ENCODE measurements at places on chromosomes 16 and 17.
A peak's percentile ranks its signal among the peaks of the same experiment; 100 is the strongest.

DNA sequence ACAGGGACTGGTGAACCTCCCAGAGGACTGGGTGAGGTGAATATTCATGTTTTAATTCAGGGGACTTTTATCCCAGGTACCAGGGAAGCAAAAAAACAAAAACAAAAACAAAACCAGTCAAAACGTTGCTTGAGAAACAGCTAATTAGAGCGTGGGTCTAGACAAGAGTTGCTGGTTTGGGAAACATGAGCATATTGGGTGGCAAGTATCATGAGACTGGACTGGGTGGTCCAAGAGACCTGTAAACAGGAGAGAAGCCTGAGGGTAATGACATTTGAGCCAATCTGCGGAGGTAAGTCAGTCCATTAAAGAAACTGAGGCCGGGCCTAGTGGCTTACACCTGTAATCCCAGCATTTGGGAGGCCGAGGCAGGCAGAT is 11.5 kb upstream of the BPTF start:
- no peak for DNase-seq

DNA sequence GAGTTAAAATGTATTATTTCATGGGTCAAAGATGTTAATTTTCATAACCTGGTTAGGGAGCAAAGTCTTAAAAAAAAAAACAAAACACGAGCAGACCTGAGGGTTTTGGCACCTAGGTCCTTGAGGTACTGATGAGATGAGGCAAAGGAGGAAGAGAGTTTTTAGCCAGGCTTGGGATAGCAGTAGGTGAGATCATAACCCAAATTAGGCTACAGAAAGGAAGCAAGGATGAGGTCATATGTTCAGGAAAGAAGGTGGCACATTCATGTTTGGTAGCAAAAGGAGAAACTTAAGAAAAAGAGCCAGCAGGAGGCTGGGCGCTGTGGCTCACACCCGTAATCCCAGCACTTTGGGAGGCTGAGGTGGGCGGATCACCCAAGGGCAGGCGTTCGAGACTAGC is 2.8 kb downstream of the ATXN1L start:
- no peak for DNase-seq

DNA sequence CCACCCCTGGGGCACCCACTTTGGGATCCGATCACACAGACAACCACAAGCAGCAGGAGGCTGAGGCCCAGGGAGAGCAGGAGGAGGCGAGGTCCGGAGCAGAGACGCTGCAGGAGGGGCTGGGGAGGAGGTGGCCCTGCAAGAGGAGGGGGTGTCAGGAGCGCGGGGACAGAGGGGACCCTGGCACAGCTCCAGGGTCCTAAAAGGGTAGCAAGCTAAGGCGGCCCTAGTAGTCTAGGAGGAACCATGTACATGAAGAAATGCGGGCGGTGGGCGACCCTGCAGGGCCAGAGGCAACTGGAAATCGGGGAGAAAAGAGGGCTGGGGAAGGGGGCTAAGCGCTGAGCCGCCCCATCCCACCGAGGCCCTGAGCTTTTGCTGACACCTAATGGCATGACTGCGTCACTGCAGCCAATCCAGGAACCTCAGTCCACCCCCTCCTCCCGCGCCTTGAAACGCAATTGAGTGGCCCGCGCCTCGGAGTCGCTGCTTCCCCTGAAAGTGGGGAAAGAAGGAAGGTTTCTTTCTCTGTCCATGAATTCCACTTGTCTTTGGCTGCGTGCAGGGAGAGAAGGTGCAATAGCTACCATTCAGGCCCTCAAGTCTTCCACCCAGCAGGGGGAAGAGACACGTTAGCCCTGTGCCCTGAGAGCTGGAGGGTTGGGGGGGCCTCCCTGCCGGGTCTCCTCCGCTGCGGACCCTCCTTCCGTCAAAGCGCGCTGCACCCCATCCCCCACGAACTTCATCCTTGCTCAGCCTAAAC is 1.8 kb downstream of the ASGR1 start:
- DNase-seq = no peak

GRCh38 chr16:24876231-24876630 is 30.5 kb downstream of the SLC5A11 start:
- DNase-seq = no peak

DNA sequence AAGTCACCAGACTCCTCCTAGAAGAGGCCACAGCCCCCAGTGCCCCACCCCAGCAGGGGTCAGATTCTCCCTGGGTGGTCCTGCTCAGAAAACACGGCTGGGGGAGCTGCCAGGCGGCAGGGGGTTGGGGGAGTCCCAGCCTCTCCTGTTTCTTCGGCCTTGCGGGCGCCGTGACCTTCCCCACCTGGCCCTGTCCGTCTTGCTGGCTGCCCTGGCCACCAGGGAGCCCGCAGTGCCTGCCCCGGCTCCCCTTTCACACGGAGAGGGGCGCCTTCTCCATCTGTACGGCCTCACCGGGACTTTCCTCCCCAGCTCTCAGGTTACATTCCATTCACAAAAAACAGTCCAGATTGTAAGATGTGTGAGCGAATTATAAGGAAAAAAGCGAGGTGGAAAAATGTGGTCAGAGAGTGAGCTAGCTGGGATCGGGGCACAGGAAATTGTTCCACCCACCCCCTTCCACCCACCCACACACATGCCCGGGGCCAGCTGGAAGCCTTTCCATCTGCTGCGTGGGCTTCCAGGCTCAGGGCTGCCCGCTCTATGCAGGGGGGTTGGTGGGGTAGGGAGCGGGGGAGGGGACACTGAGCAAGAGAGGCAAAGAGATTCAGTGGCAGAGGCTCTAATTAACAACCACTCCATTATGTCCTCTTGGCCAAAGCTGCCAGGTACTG is 14.6 kb upstream of the CIBAR2 start:
- DNase-seq = no peak

DNA sequence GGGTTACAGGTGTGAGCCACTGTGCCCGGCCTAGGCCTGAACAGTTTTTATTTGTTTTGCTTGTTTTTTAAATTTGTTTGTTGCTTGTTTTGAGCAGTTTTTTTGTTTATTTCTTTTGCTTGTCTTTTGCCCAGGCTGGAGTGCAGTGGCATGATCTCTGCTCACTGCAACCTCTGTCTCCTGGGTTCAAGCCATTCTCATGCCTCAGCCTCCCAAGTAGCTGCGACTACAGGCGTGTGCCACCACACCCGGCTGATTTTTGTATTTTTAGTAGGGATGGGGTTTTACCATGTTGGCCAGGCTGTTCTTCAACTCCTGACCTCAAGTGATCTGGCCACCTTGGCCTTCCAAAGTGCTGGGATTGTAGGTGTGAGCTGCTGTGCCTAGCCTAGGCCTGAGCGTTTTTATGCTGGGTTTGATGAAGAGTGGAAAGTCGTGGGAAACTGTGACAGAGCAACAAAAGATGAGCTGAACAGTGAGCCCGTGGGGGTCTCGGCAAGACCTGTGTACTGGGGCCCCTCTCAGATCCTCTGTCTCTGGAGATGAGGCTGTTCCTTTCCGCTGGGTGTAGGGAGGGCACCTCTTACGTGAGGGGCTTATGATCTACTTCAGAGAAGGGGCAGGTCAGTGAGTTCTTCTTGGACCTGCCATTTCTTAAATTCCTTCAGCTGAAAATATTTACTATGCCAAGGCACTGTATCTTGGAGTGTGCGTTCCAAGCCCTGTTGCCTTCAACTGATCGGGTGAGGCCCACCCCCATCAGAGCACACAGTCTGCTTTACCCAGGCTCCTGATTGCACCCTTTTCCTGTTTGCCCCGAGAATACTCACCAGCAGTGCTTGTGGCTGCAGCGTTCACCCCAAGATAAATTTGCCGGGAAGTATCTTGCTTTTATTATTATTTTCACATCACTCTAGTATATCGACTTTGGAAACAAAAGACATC is 322.1 kb downstream of the SEC14L1 start:
- no peak for DNase-seq

GRCh38 chr16:30567991-30568638 is 3.4 kb downstream of the ZNF688 start:
- peak; percentile 31 for DNase-seq

DNA sequence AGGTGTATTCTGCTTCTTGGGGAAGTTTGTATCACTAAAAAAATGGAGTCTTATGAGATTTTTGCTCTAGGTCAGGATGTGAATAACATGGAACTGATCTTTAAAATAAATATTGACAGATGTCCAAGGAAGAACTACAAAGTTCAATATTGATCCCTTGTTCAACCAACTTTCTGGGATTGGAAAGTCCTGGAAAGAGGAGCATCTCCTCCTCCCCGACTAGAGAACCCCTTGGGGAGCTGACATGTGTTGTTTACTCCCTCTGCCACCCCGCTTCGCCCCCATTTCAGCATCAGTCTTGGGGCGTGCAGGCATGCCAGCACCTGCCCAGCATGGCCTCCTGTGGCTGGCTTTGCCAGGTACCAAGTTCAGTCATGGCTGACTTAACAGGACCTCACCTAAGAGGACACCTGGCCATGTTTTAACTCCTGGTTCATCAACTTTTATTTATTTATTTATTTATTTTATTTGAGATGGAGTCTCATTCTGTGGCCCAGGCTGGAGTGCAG is 33.8 kb downstream of the PMFBP1 start:
- no peak for DNase-seq

- DNase-seq = no peak
Observed at GRCh38 chr17:45384047-45384788, 48.5 kb downstream of the ARHGAP27 start.

DNA sequence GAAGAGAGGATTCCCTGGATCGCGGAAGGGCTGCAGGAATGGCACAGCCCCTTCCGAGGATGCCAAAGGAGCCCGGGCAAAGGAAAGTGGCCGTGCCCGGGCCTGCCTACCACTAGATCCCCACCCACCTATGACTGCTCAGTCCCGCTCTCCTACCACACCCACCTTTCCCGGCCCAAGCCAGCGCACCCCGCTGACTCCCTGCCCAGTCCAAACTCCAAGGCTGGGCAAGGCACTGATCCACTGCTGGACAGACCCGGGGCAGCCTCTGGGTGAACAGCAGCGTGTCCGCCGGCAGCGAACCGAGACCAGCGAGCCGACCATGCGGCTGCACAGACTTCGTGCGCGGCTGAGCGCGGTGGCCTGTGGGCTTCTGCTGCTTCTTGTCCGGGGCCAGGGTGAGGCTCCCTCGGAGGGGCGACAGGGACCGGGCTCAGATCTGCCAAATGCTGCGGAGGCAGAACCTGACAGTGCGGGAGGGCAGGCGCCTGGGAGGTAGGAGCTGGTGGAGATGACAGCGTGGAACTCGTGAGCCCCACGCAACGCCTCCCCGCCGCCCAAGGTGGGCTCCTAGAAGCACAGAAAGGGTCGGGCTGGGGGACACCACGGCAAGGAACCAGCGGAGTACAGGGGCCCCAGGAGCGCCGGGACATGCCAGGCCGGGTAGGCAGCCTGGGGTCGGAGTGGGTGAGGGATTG is at the start of gene CES2:
CES2 (plus strand) TSS at position 203 of the 698 bp plus-strand sequence; CDS start at position 323, 120 bp downstream.
- no peak for DNase-seq

GRCh38 chr16:77679901-77680300 is 42.4 kb upstream of the NUDT7 start:
- no peak for DNase-seq

DNA sequence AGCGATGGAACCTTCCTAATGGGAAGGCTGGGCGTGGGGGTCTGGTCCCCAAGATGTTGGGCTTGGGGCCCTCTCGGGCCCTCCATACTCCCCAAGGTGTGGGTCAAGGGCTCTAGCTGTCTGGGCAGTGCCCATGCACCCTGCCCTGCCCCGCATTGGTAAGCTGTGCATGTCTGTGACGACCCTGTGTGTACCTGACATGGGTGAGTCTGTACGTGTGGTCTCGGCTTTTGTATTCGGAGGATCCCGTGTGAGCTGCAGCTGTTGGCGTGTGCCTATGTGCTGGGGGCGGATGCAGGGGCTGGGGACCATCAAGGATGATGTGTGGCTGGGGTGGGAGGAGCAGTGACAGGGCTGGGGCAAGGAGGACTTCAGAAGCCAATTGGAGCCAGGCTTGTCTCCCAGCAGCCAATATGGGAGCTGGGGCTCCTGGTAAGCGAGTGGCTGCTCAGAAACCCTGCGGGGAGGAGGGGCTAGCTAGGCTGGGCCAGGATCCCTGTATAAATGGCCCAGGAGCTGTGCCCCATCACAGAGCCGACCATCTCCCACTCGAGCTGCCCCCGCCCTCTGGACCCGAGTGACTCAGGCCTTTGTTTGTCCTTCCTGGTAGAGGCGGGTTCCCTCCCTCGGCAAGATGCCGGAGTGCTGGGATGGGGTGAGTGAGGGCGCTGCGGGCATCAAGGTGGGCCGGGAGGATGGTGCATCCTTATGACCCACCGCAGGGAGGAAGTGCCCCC is at the start of gene NDRG4:
NDRG4 (plus strand) TSS at position 529 of the 737 bp plus-strand sequence; CDS start at position 635, 106 bp downstream.
- no peak for DNase-seq

DNA sequence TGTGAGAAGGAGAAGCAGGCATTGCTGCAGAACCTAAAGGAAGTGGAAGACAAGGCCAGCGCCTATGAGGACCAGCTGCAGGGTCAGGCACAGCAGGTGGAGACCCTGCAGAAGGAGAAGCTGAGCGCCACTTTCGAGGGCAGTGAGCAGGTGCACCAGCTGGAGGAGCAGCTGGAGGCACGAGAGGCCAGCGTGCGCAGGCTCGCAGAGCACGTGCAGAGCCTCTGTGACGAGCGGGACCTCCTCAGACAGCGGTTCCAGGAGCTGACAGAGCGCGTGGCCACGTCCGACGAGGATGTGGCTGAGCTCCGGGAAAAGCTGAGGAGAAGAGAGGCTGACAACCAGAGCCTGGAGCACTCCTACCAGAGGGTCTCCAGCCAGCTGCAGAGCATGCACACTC is 41.5 kb downstream of the PLD6 start:
- DNase-seq = no peak

DNA sequence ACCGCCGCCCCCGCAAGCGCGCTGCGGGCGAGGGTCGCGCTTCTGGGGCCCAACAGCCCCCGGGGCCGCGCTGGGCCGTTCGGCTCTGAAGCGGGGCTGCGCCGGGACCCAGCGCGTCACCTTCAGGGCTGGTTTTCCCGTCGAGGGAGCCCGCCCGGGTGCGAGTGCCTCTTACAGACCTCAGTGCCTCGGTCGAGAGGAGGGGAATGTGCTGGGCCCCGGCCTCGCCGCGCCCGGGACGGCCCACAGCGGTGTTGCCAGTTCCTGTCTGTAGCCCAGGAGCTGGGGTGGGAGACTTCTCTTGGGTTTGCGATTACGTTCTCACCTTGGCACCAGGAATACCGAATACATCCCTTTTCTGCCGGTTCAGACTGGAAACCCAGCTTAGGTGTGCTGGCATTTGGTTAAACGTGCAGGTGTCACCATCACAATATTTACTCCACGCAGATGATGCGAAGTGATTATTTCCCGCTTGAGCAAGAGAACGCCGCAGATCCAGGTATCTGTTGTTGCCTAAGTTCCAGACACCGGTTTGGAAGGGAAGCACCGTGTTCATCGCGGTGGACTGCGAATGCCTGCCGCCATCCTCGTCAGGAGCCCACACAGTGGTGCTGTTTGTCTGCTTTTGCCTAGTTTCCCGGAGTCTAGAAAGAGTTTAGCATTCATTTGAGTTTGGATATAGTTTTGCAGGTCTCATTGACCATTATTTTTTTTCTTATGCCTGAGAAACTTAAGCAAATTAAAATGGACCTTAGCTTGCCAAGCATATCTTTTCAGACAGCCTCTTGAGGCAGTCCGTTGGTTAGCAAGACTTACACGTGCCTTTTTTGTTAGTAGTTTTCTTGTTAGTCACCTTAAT is 914 bp downstream of the MAP1LC3B start:
- no peak for DNase-seq

DNA sequence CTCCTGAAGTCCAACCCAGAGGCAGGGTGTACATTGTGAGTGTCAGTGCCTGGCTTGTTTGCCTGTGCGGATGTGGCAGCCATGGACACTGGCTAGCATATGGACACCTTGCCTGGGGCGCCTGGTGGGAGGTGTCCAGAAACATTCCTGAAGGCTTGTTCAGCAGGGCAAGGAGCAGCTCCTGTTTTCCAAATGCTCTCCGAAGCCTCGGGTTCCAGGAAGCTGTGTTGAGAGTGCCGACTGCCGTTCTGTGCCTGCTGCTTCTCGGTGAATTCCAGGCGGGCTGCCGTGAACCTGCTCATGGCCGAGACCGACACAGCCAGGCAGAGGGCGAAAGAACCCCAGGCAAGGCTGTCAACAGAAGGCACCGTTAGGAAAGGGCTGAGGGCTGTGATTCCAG is 10.9 kb upstream of the DHRS7C start:
- DNase-seq = no peak

Measured in activated naive CD4-positive, alpha-beta T cell (primary cell).